Peyer's patch (tissue), 4 donors: ENCODE measurements at places on chromosomes 4 and X.

DNA sequence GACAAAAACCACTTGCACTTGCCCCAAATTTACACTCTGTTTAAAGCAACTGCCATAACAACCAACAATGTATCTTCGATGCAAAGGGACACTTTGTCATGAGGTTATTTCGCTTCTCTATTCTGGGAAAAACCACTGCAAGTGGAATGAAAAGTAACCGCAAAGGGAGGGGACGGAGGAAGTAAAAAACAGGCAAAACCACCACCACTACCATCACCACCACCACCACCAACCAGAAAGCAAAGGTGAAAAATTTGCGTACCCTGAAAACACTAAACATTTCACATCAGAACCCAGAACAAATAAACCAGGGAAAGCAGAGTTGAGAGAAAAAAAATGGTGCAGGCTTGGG lies 1.2 kb upstream of the N4BP2 start:
- DNase-seq: no peak

DNA sequence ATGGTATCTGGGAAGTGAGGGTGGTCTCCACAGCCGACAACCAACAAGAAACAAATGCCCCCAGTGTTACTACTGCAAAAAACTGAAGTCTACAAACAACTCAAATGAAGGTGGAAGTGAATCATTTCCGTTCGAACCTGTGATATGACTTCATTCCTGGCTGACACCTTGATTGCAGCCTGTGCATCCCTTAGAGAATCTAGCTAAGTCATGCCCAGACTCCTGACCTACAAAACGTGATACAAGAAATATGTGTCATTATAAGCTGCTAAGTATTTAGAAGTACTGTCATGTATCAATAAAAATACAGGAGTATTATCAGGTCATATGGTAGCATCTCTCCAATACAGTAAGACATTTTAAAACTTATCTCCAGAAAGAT lies 959.7 kb upstream of the LCORL start:
- no peak for DNase-seq

DNA sequence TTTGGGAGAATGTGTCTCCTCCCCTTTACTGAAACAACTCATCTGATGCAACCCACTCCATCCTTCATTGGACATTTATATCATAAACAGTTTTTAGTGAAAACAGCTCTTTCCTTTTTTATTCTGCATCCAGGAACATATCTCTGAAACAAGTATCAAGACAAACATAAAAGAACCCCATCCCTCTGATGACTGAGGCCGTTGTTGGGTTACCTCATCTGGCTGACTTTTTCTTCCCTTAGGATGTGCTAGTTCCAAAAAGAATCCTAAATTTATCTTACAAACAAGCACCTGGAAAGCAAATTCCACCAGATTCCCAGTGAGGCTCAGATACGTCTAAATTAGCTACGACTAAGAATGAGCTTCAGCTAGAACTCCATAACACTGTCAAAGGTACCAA lies 483.7 kb upstream of the INTU start:
- DNase-seq: no peak

DNA sequence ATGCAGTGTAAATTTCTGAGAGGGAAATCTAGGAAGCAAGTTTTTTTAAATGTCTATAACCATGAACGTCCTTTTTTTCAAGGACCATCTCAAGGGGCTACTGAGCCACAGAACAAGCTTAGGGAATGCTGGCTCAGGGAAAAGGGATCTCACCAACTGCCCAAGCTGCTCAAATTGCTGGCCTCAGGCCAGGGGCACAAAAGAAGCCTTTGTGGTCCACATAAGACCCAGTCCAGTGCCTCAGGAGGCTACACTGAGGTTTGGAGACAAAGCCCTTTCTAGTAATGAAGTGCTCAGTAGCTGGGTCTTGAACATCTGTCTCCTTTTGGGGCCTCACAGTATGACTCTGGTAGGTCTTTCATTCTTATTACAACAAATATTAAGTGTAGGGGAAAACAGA lies 305.5 kb downstream of the RAB28 start:
- no peak for DNase-seq

- no peak for DNase-seq
Observed at GRCh38 chr4:86523333-86523732, 70.8 kb upstream of the PTPN13 start.

DNA sequence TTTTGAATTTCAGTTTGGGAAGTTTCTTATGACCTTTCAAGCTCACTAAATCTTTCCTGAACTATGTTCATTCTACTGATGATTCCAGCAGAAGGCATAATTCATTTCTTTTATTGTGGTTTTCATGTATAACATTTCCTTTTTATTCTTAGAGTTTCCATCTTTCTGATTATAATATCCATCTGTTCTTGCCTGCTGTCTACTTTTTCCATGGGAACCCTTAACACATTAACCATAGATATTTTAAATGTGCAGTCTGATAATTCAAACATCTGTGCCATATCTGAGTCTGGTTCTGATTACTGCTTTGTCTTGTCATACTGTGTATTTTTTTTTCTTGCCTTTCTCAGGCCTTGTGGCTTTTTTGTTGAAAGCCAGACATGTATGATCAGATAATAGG lies 234.7 kb downstream of the COX7B2 start:
- no peak for DNase-seq

GRCh38 chr4:118033148-118034052 lies 886 bp upstream of the NDST3 start:
- DNase-seq: no peak

DNA sequence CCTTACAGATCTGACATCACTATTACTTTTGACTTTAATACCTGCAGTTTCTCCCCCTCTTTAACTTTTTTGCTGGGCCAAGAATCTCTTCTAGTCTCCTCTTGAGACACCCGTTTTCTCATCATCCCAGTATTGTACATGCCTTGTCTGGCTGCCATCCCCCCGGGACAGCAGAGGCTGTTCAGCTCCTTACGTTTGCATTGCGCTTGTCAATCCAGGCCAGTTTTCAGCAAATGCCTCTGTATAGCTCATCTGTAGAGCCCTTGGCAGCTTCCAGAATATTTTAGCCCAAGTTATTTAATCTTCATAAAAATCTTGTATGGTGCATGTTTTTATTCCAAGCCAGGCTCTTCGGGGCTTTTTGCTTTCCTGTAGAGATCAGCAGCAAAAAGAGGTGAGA lies 22.3 kb upstream of the HOPX start:
- DNase-seq: no peak

DNA sequence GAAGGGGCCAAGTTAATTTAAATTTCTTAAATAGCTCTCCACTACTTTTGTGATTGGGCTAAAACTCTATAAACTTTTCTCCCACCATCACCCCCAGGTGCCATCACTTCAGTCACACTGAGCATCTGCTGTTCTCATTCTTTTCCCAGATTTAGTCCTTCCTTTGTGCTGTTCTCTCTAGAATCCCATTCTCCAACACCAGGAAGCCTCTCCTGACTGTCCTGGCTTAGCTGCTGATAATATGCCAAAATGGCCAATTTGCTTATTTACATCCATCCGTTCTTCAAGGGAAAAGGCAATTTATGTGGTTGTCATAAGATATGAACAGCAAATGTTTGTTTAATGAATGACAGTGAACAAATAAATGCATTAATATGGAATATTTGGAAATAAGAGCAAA lies 44.1 kb downstream of the FGFBP1 start:
- no peak for DNase-seq
